MG63 (cell line): ENCODE measurements at places on chromosomes 4 and X.

DNA sequence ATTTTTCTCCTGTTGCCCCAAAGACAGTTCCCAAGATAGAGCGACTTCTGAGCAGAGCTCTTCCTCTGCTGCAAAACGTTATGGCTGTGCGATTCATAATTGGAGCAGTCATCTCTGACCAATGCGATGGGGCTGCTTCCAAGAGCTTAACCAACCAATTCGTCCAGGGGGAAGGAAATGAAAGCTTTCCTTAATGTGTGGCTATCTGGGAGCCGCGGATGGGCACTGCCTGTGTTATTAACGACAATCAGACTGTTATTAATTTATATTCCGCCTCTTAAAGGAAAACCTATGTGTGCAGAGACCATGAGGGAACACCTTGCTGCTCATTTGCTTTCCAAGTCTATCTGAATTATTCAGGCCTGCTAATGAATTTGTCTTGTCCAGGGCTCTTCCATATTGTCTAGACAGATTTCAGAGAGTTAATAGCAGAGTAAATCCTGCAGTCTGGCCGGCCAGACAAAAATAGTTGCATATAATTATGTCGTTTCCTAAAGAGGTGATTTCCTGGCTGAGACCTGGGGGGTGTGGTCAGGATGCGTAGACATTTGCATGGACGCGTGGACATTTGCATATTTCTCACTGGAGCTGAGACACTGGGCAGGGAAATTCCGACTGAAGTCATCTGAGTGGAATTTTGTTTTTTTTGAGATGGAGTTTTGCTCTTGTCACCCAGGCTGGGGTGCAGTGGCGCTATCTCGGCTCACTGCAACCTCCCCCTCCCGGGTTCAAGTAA is 135.4 kb downstream of the HMX1 start:
- DNase-seq: no peak

DNA sequence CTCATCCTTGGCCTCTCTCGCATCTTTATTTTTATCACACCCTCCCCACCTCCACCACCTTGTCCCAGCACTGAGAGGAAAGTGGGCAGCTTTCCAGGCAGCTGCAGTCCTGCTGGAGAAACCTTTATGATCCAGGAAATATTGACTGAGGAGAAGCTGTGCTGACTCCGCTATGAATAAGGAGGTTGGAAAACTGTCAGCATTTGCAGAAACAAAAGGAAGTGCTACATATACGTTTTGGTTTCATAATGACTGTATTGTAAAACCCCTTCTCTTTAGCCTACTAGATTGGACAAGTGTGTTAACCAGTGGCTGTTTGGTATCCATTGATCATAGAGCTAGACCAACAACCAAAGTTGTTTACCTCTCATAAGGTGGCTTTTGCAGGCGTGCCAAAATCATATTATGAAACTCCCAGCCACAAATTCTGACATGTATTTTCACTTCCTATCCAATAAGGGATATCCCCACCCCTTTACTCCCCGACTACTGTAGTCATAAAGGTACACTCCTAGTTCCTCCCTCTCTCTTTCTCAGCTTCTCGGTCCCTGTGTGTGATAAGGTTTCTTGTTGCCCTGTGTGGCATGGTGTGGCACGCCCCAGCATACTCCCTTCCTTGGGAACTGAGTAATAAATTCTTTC is 88.4 kb downstream of the GPR143 start:
- DNase-seq: no peak

- DNase-seq: no peak
Observed at GRCh38 chr4:10590896-10591295, 93.7 kb downstream of the CLNK start.

DNA sequence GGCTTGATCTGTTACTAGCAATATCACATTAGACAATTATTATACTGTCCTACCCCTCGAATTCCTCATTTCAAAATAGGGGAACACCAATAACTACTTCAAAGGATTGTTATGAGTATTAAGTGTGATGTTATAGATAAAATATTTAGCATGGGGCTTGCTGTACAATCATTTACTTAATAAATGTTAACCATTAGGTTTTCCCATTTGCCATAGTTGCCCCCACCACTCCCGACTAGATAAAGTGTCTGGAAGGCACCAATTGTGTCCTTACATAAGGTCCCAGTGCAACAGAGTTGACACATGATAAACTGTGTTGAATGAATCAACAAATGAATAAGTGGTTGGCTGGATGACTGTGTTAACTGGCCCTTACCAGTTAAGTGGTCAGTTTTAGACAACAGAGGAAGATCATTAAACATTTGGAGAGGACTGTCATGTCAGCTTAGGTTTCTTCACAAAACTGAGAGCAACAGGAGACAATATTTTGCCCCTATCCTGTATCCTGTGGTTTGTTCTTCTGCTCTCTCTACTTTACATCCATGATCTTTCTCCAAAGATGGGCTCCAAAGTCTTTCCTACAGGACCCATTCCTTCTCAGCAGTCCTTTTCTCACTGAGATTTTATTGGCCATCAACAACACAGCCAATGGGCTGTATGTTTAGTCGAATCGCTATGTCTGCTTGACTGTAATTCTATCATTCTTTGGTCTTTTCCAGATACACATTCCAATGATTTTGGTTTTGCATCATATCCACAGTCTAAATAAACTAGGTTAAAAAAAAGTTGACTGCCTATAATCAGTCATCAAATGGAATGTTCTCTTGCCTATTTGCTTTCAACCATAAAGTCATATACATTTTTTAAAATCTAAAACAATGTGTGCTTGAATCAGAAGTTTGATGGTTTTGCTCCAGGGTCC is 74.4 kb downstream of the RNF150 start:
- no peak for DNase-seq

DNA sequence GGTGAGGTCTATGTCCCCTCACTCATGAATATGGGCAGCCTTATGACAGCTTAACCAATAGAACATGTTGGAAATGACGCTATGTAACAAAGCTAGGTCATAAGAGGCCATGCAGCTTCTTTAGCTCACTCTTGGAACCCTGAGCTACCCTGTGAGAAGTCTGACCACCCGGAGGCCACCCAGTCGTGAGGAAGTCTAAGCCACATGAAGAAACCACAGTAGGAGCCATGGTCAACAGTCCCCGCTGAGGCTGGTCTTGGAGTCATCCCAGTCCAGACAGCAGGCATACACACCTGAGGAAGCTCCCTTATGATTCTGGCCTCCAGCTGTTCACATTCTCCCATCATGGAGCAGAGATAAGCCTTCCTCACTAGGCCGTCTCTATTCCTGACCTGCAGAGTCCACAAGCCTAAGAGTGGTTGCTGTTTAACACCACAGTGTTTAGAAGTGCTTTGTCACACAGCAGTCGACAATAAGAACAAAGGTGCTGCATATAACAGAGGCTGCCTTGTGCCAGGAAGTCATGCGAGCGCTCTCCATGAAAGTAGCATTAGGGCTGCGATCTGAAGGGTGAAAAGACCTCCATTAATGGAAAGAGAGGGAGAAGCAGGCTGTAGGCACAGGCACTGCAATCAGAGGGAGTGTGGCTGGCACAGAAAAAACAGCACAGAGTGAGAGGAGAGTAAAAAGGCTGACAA is 38.2 kb downstream of the TSPAN5 start:
- no peak for DNase-seq

- no peak for DNase-seq
Observed at GRCh38 chrX:96713303-96713702, 28.7 kb downstream of the DIAPH2 start.

GRCh38 chrX:134679644-134680043 is 21.4 kb upstream of the PLAC1 start:
- no peak for DNase-seq

- no peak for DNase-seq
Observed at GRCh38 chrX:150635952-150636351, 57.2 kb upstream of the MTMR1 start.

- DNase-seq: no peak
Observed at GRCh38 chr4:47519239-47519883, 34.3 kb downstream of the ATP10D start.

DNA sequence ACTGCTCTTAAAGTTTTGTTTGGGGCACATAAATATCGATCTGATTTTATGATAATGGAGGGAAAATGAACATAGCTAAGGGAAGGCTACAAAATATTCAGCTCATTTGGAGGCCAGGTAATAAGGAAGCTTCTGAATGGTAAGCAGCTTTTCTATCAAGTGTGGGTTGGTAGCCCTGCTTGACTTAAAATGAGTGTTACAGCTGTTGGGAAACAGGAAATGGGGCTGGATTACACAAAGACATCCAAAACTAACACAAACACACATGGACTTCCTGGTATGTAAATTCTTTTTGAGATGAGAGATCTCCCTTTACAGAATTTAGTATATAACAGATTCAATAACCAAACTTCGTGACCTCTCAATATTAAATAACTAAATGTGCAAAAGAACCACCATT is 58.0 kb downstream of the FGF16 start:
- no peak for DNase-seq
